ENCODE measurements at places on chromosomes 2 and 18.
A peak's percentile ranks its signal among the peaks of the same experiment; 100 is the strongest.

- DNase-seq = no peak
These were observed 28.3 kb downstream of the KLHL23 start for GRCh38 chr2:169761970-169762292.

DNA sequence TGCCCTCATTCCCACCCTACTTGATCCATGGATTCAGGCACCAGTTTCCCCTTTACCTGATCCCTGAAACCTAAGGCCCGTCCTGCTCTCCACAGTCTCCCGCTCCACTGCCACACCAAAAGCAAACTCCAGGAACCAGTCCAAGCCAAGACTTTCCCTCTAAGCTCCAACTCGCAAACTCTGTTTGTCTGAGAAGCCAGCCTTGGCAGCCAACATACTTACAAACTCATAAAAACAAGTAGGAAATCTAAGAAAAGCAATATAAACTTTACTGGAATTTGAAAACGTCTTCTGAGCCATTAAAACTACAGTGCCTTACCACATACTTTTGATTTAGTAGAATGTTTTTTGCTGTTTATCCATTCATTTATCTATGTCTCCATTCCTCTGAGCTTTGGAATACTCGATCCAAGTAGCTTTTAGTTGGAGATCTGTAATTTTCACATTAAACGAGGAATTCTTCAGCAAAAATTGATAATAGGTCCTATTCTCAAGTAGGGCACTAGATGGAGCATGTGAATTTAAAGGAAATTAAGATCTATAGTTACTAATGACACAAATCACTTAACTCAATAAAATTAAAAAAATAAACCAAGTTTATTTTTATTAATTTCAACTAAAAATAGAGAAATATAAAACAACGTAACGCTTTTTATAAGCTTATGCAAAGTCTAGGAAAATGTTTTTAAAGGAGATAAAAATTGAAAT is 199.7 kb downstream of the MYO3B start:
- DNase-seq = no peak

DNA sequence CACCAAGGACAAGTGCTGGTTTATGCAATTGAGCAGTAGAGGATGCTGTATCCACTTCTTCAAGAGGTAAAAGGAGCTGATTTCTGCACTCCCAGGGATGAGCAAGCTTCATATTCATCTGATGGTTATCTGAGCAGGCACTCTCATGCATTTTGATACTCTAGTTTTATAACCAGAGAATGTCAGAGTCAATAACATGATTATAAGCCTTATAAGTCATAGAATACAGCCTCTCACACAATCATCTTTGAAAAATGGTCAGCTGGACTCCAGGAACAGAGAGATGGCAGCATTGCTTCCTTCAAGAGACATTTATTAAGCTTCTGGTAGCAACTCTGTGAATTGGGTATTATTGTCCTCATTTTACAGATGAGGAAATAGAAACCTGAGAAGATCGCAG is 167.1 kb downstream of the SLC8A1 start:
- DNase-seq = no peak

- DNase-seq = no peak
These were observed 34.2 kb downstream of the TRAPPC12 start for GRCh38 chr2:3413697-3414096.

DNA sequence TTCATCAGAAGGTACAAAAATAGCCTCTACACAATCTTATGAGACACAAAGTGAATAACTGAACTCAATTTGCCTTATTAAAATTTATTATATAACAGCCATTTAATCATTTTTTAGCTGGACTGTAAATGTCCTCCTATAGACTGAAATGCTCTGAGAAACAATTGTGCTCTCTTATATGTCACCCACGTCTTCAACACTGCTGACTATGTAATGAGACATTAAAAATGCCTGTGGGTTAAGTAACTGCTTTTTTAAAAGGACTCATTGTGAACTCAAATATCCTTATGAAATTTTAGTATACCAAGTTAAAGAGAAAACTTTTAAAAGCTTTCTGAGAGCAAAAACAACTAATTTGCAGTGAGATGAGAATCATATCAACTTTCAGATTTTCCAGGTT is 10.4 kb upstream of the GALNT1 start:
- DNase-seq = no peak

GRCh38 chr2:168114619-168115018 is 132.8 kb downstream of the STK39 start:
- no peak for DNase-seq

DNA sequence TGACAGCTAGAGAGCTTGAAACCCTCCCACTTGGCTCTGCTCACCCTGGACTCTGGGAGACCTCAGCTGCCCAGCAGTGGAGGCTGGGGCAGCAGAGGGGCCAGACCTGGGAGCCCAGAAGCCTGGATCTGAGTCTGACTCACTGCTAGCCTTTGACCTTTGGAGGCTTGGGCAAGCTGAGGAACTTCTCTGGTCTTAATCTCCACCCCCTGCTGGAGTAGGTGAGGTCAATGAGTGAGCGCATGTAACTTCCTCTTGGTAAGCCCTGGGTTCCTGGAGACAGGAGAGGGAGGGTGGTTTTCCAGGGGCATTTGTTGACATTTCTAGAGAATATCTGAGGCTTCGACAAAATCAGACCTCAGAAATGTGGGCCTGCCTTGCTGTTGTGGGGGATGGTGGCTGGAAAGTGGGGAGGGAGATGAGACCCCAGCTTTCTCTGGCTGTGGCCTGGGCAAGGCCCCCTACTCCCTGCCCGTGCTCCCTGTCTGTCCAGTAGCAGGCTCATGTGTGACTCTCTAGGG is 73.0 kb upstream of the YWHAQ start:
- DNase-seq = no peak

GRCh38 chr2:26035090-26035743 is 1.3 kb downstream of the RAB10 start:
- DNase-seq = no peak

GRCh38 chr2:205058409-205058808 is 513.1 kb downstream of the PARD3B start:
- no peak for DNase-seq

DNA sequence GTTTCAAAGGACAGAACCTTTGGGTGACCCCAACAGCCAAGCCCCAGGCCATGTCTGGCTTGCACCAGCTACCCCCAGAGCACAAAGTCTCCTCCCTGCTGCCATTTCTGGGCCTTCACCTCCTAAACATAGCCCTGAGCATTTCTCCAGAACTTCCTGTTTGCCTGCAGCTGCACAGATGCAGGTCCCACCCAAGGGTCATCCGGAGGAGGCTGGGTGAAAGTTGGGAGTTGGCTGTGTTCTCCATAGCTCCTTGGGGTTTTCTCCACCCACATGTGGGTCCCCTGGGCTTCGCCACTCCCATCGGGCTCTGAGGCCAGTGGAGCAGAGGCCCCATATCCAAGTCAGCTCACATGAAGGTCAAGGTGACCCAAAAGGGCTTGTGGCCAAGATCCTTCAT is 4.3 kb downstream of the TNP1 start:
- no peak for DNase-seq

- DNase-seq = peak; percentile 9
These were observed 40.3 kb downstream of the PLA2R1 start for GRCh38 chr2:160022162-160022561.

- DNase-seq = no peak
These were observed 77.0 kb downstream of the LANCL1 start for GRCh38 chr2:210399440-210400041.

DNA sequence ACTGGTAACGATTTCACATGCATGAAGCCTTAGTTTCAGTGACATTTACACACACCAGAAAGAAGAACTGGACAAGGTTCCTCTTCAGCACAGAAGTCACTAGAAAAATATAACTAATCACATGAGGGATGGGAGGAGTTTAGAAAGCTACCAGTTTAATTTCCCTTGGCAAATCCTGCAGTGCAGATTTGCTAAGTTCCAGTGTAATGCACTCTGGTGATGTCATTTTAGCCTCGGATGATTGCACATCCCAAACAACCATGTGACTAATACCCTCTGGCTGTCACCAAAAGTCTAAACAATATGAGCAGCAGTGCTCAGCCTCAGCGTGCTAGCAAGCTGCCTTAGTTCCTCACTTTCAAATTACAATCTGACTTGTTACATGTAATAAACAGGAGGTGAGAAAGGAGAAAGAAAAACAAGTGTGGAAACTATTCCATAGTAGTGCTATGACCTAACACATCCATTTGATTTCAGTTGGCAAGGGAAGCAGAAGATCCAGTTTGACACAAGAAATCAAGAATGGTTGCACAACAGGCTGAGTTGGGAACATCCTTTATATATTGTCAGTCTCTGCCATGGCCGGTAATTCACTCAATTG is 35.3 kb upstream of the PPP1CB start:
- DNase-seq = no peak

GRCh38 chr2:221517696-221518151 is 54.4 kb downstream of the EPHA4 start:
- DNase-seq = no peak

- DNase-seq = no peak
These were observed 1521.3 kb upstream of the ACVR2A start for GRCh38 chr2:146323564-146323963.

GRCh38 chr2:47002480-47003381 is 87.1 kb upstream of the MCFD2 start:
- DNase-seq = no peak

GRCh38 chr2:10242998-10243925 is 59.4 kb upstream of the HPCAL1 start:
- DNase-seq = no peak

DNA sequence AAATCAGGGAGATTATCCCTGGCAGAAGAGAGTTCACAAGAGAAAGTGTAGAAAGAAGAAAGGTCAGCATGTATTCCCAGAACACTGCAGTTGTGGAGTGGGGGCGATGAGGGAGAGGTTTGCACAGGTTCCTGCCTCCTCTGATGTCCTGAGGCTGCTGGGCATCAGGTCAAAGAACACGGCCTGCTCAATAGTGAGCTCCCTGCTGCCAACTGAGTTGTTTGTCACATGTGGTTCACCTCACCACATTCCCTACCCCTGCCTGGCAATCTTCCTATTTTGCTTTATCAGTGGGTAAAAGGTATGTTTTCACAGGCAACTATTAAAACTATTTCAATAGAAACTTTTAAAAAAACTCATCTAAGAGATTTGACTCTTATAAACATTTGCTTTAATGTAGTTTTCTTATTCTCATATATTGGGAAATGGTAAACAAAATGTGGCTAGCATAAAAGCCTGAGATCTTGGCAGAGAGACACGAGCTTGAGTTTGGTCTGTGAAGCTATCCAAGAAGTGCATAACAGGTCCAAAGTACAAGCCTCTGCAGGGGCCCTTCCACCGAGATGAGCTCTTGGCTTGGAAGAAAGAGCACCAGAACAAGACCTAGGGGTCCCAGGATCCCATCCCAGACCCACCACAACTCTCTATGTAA is 123.9 kb upstream of the SRD5A2 start:
- DNase-seq = no peak

DNA sequence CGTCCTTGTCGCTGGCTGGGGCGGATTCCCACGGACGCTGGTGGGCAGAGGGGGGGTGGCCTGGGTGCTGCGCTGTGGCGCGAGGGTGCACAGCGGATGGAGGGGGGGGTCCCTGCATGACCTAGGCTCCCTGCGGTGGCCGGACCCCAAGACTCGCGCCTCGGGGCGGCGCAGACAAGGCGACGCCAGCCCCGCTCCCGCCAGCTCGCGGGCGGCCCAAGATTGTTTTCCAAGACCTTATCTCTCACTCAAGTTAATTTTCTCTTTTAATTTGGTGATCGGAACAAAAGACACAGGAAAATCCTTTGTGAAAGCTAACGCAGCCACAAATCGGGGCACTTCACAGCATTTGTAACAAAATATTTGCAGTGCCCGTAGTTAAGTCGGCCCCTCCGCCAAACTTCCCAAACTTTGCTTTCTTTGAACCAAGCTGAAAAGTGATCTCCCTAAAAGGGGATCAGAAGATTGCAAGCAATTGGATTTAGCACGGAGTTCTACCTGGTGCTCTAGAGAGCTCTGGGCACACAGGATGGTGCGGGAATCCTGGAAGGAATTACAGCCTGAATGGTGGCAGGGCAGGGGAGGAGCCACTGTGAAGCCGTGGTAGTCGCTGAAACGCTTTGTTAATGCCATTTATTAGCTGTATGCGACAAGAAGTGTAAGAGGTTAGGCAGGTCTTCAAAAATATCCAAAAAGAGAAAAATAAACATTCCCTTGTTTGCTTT is 4.8 kb upstream of the ID2 start:
- DNase-seq = no peak

- DNase-seq = no peak
These were observed 149.5 kb downstream of the MTX2 start for GRCh38 chr2:176418768-176419167.

- DNase-seq = no peak
These were observed 144.4 kb upstream of the ITGA6 start for GRCh38 chr2:172282944-172283343.

DNA sequence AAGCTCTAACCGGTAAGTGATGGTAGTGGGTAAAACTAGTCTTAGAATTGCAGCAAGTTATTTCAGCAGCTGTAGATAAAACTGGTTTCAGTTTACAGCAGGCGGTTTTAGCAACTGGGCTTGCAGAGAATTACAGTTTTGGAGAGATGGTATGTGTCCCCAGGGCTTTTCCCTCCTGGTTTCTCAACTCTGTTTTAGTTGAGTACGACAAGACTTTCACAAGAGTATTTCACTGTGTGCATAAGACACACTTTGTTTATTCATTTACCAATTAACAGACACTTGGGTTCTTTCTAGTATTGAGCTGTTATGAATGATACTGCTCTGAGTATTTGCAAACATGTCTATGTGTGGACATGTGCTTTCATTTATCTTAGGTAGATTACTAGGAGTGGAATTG is 65.6 kb upstream of the RFX8 start:
- no peak for DNase-seq

- no peak for DNase-seq
These were observed 26.3 kb upstream of the CRIM1 start for GRCh38 chr2:36329251-36329650.

GRCh38 chr2:84888401-84889276 is 7.8 kb upstream of the TRABD2A start:
- DNase-seq = no peak

DNA sequence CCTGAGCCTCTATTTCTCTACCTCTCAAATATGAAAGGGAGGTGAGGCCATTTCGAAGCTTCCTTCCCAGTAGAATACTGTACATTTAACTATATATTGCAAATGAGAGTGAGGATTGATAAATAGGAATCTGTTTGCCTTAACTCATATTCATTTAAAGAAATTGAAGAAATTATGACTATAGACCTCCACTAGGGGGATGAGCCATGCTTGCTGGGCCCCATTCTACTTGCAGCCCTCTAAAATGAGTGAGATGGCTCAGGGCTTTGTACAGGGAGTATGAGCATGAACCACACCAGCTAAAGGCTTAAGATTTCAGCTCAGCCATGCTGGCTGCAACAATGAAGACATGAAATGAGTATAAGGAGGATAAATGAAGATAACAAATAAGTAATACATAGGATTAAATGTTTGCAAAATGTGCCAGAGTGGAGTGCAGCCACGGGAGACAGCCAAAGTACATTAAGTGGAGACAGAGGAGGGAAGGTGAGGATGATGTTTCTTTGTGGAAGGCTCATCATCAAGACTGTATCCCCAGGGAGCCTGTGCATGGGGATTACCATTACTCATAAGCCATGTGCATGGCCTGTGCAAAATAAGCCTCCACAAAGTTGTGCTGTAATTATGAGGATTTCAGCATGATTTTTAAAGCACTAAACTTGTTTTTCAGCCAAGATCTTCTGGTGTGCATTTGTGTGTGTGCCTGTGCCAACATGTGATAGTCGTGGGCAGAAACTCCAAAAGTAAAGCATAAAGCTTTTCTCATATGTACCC is 300.8 kb downstream of the CNTNAP5 start:
- DNase-seq = no peak

- no peak for DNase-seq
These were observed 121.2 kb downstream of the LYPD6 start for GRCh38 chr2:149451417-149452165.
